Right renal pelvis (tissue), 4 donors: ENCODE measurements at places on chromosomes 16 and 17.

GRCh38 chr16:17939723-17940122 lies 396.8 kb downstream of the NPIPA8 start:
- DNase-seq: no peak

GRCh38 chr17:60321336-60322055 lies 70.4 kb downstream of the USP32 start:
- DNase-seq: no peak

GRCh38 chr16:11309895-11310633 lies 28.9 kb upstream of the PRM1 start:
- DNase-seq: no peak

DNA sequence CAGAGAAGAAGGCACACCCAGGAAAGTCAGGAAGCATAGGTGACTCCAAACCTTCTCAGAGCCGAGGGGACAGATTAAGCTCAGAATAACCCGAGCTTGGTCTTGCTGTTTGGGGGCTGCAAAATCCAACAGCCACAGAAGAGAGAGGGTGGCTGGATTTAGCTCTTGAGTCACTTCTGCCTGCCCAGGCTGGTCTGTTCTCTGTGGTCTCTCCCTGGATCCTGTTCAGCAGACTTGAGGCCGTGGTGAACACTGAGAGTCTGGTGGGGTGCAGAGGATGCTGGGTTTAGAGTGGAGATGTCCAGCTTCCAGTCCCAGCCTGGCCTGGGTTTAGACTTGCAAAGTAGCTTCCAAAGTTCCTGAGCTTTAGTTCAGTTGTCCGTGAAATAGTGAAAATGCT lies 8.8 kb downstream of the SLC26A11 start:
- DNase-seq: no peak

- DNase-seq: no peak
These were observed 13.8 kb downstream of the STXBP4 start for GRCh38 chr17:54982399-54982798.

- DNase-seq: no peak
These were observed 30.5 kb upstream of the PLCG2 start for GRCh38 chr16:81748476-81749198.

DNA sequence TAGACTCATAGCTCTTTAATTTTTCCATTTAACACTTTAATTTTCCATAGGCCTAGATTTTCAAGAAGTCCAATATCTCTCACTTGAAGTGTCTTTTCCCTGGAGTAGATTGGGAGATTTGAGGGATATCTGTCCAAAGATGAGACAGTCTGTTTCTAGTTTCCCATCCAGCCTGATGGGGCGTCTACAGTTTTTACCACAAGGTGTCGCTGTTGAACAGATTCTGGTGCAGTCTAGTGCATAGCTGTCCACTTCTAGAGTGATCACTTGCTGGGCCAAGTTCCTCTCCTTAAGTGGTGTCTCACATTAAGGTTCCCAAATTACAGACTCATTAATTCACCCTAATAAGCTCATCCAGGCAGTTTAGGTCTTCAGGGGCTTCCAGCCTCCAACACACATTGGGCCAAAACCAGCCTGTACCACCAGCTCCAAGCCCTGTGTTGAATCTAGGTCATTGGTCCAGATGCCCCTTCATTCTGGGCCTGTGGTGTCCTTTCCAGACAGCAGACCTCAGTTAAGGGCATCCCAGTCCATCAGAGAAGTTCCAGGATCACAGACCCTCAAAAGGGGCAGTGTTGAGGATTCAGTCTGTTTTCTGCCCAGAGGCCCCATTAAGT lies 9.4 kb downstream of the SNX20 start:
- DNase-seq: no peak

DNA sequence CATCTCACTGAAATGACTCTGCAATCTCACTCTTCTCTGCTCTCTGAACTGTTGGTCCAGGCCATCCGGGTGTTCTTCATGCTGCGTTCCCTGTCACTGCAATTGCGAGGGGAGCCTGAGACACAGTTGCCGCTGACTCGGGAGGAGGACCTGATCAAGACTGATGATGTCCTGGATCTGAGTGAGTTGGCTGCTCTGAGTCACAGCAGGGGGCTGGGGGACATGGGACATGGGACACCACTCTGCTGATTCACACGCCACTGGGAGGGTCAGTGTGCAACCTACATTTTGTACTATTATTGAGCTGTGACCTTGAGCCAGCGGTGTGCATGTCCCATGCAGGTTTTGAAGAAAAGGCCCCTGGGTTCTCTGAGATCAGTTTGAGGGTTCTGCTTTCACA lies 116.5 kb downstream of the CLEC16A start:
- DNase-seq: no peak

DNA sequence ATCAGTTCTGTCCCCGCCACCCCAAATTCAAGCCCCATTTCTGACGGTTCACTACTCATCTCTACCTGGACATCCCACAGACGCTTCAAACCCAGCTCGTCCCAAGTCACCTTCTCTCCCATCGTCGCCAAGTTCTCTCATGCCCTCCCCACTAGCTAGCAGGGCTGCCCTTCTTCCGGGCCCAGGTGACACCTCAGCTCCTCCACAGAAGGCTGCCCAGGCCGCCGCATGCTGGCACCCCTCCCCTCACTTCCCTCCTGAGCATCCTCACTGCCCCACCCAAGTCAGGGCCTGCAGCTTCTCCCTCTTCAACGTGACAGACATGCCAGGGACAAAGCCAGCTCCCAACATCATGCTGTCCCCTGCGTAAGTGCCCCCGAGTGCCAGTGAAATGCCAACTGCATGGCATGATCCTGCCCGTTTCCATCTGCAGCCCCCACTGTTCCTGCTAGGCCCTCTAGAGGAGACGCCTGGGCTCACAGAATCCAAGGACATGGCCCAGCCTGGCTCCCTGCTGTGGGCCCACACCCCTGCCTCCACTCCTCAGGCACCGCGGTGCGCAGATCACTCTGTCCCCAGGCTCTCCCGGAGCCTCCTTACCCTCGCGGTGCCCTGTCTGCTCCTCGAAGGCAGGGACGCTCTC lies 5.9 kb downstream of the CYB561 start:
- no peak for DNase-seq

DNA sequence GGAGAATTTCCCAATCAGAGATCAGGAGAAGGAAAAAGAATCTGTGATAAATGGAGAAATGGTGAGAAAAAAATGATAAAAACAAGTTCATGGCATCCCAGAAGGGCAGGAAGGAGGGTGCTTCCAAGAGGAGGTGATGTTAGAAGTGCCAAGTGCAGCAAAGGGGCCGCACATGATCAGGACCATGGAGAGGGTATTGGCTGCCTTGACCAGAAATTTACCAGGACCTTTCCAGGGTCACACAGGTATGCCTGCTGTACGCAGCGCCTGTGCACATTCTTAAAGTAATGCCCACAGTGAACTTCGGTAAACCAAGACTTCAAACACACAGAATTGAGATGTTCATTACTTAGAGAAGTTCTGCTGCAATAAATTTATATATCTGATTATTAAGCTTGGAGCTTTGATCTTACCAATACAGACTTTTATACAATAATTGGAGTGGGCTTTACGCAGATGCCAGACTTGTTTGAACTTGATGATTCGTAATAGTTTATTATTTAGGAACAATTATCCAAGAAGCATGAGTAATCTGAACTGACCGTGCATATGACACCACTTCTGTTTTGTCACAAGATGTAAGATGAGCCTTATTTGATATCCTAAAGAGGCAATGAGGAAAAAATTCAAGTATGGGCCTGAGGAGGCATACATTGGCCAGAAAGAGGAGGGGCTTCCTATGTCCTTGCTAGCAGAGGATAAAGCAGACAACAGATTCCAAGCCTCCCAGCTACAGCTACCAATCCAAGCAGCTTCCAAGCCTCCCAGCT lies 2.2 kb upstream of the KRT33A start:
- no peak for DNase-seq

DNA sequence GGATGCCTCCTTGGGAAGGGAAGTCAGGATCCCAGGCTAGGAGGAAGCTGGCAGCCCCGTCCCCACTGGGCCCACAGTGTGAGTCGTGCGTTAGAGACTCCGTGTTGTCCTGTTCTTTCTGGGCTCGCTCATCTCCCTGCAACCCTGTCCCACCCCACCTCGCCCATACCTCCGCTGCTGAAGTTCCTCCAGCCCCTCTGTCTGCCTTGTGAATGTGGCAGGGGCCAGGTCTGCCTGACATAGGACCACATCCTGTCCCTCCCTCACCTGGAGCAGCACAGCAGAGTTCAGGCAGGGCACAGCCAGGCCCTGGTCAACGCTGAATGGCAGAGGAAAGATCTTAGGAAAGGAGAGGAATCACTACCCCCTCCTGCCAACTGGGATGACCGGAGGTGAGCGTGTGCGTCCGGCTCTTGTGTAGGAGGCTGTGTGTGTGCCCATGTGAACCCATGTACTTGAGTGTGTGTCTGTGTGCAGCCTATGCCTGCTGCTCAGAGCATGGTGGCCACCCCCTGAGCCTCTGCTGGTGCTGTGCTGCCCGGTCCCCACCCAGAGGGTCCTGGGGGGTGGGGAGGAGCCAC lies 12.8 kb downstream of the KCNJ18 start:
- no peak for DNase-seq

GRCh38 chr17:60095381-60095780 lies 16.7 kb upstream of the HEATR6 start:
- no peak for DNase-seq

DNA sequence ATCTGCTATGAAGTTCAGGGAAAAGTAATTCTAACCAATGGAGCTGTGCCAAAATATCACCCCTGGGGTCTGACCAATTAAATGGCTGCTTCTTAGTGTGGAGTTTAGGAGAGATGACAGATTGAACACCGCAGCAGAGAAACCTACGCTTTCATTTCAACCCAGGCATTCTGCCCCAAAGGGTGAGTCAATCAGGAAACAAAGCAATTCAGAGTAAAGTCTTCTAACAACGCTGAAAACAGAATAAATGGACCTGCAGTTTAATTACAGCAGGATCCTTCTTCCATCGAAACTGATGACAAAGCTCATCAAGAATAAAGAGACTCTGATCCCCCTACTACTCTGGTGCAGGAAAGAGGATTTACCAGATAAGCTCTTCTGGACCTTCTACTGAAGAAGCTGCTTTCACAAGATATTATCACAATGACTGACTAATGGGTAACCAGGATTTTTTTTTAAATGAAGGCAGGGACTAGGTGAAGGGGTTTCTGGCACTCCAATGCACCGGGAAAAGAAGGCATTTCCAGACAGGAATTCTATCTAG lies 16.7 kb downstream of the RFFL start:
- DNase-seq: no peak

DNA sequence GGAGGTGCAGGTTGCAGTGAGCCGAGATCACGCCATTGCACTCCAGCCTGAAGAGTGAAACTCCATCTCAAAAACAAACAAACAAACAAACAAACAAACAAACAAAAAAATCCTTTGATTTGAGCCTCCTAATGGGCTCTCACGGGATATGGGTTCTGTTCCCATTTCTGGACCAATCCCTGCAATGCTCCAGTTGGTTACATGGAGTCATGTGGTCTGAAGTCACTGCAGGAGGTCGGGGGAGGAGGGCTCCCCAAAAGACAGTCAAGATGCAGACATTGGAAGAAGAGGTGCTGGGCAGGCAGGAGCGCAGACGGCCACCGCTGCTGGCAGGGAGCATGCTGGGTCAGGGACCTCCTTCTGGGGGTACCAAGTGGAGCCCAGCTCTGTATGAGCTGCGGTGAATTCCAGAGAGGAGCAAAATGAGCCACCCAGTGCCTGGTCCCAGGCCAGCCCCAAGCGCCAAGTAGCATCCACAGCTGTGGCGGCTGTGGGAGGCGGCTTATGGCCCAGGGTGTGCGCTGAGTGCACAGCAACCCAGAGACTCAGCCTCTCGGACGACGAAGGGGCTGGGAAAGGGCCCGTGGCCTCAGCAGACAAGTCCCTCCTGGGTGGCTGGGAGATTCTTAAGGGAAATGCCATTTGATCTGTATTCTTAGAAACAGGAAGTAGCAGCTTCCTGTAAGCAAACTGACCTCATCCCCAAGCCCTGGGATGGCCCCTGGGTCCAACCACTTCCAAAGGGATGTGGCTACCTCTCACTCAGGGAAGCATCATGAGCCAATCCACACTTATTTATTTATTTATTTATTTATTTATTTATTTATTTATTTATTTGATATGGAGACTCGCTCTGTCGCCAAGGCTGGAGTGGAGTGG lies 19.6 kb upstream of the ATP2A3 start:
- DNase-seq: no peak

- no peak for DNase-seq
These were observed 24.0 kb downstream of the MMP15 start for GRCh38 chr16:58049232-58050185.
